ENCODE measurements at places on chromosomes 2 and 18. TPM values are rescaled to one million over a fixed set of nuclear protein-coding genes. Genes with fewer than 3 reads are reported as not detected.

DNA sequence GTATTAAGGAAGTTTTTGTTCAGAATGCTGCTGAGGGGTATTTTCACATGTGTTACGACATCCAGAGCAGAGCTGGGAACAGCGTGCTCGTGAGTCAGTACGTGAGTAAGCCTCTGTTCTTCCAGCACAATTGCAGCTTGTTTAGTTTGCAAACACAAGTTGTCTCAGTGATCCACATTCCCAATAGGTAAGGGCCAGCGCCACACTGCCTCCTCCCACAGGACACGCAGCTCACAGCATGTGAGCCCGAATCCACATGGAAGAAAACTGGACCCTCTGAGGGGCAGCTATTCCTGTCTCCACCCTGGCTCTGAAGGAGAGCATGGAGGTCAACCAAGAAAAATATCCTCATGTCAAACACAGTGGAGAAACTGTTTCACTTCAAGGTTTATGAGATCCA is 173.9 kb upstream of the PID1 start:
- DNase-seq = no peak

- DNase-seq = no peak
Measured at GRCh38 chr2:198309673-198310280, 505.4 kb downstream of the PLCL1 start.

DNA sequence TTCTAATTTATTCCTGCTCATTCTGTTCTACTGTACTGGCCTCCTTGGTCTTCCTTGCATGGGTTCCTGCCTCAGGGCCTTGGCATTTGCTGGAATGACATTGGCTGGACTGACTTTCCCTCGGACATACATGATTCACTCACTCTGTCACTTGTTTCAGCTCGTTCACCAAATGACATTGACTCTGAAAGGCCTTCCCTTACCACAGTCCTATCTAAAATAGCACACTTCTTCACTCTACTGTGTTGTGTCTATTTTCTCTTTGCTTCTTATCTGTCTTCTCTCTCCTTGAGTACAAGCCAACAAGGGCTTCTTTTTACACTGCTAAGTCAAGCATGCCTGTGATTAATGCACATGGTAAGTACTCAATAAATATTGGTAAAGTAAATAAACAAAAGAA is 65.6 kb downstream of the SCG2 start:
- DNase-seq = no peak

- no peak for DNase-seq
Measured at GRCh38 chr2:207075456-207075855, 90.3 kb downstream of the KLF7 start.

DNA sequence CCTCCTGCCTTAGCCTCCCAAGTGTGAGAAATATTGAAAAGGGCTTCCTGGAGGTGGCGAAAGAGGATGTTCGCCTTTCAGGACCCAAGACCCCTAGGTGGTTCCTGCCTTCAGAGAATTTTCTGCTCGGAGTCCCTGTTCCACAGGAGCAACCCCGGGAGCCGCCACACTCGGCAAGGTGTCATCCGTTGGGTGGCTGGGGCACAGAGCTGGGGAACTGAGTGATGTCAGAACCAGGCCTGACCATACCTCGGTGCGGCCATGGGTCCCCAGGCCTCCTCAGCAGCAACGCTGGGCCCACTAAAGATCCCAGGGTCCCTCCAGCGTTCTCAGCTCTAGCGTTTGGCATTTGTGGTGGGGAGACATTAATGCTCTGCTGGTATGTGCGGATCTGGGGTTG is 23.7 kb upstream of the TAF1B start:
- peak; percentile 39 for DNase-seq

- DNase-seq = no peak
Measured at GRCh38 chr2:126482582-126483464, 173.1 kb upstream of the GYPC start.

- DNase-seq = no peak
Measured at GRCh38 chr18:12023375-12023774, 42.1 kb downstream of the IMPA2 start.

GRCh38 chr2:97911206-97911921 is 84.4 kb downstream of the TMEM131 start:
- no peak for DNase-seq

DNA sequence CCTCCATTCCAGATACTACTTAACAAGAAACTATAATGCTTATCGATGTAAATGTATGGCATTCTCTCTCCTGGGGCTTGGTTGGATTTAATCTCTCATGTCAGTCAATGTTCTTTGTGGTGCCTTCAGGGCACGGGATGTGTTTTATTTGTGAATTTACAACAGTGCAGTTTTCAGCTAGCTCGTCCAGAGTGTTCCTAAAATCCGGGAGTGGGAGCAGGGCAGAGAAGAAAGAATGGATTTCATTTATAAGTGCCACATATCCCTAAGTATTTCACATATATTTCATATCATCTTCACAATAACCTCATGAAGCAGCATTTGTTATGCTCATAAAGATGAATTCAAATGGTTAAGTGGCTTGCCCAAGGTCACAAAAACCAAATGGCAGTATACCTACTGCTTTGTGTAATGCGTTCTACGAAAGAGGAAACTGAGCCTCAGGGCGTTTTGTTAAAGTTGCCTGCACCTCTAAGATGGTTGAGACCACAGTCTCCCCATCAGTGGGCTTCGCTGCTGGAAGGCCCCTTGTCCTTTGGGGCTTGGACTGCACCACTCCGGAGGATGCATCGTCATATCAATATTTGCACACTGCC is 134.7 kb upstream of the MGAT5 start:
- DNase-seq = no peak

DNA sequence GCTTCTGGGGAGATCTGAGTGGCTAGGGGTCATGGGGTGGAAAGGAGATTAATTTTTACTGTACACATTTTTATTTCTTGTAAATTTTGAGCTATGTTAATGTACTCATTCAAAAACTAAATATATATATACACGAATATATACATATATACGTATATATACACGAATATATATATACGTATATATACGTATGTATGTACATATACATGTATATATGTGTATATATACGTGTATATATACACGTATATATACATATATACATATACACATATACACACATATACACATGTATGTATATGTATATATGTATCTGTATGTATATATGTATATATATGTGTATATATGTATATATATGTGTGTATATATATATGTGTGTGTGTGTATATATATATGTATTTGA is 3.0 kb upstream of the FHL2 start:
- DNase-seq = no peak

GRCh38 chr2:31729442-31730092 is 148.8 kb upstream of the SRD5A2 start:
- DNase-seq = no peak

DNA sequence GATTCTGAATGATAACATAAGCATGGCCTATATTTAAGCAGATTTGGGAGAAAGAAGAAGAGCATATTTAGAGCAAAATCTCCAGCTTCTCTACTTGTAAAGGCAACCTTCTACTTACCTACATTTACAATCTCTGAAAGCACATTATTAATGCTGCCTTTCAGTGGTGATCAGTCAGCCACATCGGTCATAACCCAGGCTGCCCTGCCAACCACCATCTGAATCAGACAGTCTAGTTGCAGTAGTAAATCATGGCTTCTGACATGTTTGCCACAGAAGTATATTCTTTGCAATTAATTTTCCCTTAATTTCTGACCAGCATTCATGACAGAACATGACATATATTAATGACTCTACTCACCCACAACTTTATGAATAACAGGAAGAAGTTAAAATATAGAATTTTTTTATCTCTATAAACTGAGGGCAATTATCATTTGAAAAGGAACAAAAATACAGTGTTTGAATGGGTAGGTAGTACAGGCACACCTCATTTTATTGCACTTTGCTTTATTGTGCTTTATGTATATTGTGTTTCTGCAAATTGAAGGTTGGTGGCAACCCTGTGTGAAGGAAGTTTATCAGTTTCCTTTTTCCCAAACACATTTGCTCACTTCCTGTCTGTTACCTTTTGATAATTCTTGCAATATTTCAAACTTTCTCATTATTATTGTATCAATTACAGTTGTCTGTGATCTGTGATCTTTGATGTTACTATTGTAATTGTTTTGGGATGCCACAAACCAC is 531.6 kb upstream of the CHAC2 start:
- DNase-seq = no peak

DNA sequence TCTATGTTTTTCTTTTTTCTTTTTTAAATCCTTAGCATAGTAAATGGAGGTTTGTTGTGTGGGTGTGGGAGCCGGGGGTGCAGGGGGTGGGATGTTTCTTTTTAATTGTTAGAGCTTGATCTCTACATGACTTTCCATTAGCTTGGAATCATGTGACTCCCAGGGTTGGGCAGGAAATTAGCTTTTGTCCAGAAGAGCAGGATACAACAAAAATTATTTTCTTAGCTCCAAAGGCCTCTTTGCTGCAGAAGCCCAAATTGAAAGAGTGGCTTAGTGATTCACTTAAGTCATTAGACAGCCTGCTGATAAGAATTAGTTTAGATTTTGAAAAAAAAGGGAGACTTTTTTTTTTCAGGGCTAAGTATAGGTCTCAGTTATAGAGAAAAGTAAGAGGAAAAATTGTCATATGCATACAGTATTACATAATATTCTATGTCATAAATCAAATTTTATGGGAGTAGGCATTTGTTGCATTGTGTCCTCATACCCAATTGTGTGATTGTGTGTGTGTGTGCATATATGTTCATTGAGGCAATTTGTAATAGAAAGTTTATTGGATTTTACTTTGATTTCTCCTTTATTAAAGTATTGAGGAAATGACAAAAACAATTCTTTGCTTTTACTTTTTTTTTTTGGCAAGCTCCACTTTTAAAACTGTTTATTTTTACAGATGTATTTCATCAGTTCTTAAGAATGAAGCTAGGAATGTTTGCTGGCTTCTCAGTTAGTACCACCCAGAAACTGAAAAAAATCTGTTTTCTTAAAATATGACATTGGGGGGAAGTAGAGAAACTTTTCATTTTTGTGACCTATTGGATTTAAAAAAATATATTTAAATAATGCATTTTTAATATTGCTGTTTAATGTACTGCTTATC is 47.4 kb downstream of the TSPYL6 start:
- no peak for DNase-seq

DNA sequence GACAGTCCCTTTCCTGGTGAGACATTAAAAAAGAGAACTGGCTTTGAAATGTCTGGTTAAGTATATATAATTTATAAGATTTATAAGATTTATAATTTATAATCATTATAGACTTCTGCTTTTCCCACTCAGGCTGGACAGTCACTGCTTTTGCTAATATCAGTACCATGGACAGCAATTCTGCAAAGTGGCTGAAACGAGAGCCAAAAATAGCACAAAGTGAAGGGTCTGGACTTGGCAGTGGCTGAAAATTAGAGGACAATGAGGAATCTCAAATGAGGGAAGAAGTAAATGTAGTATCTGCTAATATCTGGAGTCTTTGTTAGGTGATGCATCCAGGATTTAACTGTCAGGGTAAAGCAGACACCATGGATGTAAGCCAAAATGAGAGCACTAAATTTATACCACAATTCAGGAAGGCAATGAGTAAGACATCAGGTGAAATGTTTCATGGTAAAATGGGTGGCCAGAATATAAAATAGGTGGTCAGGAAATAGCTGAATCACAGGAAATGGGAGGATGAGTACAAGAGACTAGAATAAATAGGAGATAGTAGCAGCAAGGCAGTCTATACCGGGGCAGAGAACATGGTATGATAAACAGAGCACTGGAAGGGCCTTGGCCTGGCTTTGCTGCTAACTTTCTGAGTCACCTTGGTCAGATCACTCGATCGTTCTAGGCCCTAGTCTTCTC is 39.6 kb upstream of the BOD1L2 start:
- no peak for DNase-seq

DNA sequence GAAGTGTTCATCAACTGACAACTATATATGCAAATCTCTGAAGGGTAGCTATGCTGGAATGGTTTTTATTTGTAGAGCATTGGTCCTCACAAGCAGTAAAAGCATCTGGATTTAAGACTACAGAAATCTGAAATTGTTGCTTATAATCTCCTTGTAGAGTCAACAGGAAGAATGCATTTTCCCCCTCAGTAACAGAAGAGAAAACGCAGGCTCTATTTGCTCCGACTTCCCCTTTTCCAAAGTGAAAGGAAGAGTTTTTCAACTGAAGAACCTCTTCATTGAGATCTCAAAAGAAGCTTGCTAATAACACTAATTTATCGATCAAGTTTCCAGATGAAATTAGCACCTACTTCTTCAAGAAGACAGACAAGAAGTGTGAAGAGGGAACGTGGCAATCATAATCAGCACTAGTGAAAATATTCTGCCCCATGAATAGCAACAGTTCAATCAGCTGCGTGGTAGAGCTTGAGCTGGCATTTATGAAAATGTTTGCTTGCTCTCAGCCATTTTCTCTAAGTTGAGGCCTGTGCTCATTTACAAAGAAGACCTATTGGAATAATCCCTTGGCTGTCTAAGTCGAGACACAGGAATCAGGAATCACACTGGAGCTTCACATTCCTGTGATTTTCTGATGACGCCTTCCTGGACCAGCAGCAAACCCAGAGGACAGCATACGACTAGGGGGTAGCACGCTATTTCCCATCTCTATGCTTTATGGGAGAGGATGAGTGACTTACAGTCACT is 43.7 kb downstream of the TGIF1 start:
- DNase-seq = no peak

The CD8B gene
- total RNA-seq = 1.5 TPM

The BOK gene
- total RNA-seq = 44.2 TPM

The C1QL2 gene
- not detected for total RNA-seq

The PIEZO2 gene
- total RNA-seq = 11.1 TPM

The CFC1 gene
- total RNA-seq = not detected

The CLEC4F gene
- total RNA-seq = 0.71 TPM

The HRH4 gene
- 2.0 TPM for total RNA-seq

The UGT1A10 gene
- total RNA-seq = not detected

The LAMA1 gene
- total RNA-seq = 0.65 TPM

The EHD3 gene
- total RNA-seq = 11.0 TPM

The CASP10 gene
- 26.7 TPM for total RNA-seq

The TXNDC2 gene
- total RNA-seq = 0.12 TPM

The LYG1 gene
- 1.0 TPM for total RNA-seq

The SLC38A11 gene
- 0.44 TPM for total RNA-seq

The SCG2 gene
- total RNA-seq = 0.71 TPM

The IKZF2 gene
- total RNA-seq = 16.5 TPM

The CDKL4 gene
- 1.7 TPM for total RNA-seq
